Dermis blood vessel endothelial cell (primary cell): ENCODE measurements at places on chromosomes 6 and 20. TPM values are rescaled to one million over a fixed set of nuclear protein-coding genes. Genes with fewer than 3 reads are reported as not detected.

Gene CST7
- total RNA-seq: not detected in 2 replicates

Gene MATN4
- total RNA-seq: 0.09 and 0.17 TPM in 2 replicates

Gene FHL5
- not detected in 2 replicates for total RNA-seq

Gene CCN6
- total RNA-seq: not detected in 2 replicates

Gene MAN1A1
- total RNA-seq: 179 and 202 TPM in 2 replicates

Gene MUC21
- not detected in 2 replicates for total RNA-seq

Gene BMP2
- 23.1 and 33.7 TPM in 2 replicates for total RNA-seq

Gene POLR3F
- 9.0 and 11.6 TPM in 2 replicates for total RNA-seq

Gene NKX2-2
- not detected in 2 replicates for total RNA-seq

Gene CTAGE9
- total RNA-seq: not detected in 2 replicates

Gene IPCEF1
- 2.2 and 2.3 TPM in 2 replicates for total RNA-seq

Gene ZBTB12
- total RNA-seq: 3.6 and 4.9 TPM in 2 replicates

Gene PLCB4
- 9.9 and 13.8 TPM in 2 replicates for total RNA-seq

Gene PERP
- total RNA-seq: 18.5 and 24.8 TPM in 2 replicates

Gene MYLIP
- 28.4 and 54.8 TPM in 2 replicates for total RNA-seq

Gene ZFP57
- total RNA-seq: 1.7 TPM in 1 of 2 replicates, not detected in the other
